T-helper 2 cell treated with Interferon-gamma antibody and Interleukin-4, amounts not matched to agents 5 μg/mL and 100 μg/mL, for 36 hours (primary cell): ENCODE measurements at places on chromosomes 11 and 22.

- DNase-seq, result no peak
Observed at GRCh38 chr22:42699976-42700352, 20.7 kb downstream of the A4GALT start.

DNA sequence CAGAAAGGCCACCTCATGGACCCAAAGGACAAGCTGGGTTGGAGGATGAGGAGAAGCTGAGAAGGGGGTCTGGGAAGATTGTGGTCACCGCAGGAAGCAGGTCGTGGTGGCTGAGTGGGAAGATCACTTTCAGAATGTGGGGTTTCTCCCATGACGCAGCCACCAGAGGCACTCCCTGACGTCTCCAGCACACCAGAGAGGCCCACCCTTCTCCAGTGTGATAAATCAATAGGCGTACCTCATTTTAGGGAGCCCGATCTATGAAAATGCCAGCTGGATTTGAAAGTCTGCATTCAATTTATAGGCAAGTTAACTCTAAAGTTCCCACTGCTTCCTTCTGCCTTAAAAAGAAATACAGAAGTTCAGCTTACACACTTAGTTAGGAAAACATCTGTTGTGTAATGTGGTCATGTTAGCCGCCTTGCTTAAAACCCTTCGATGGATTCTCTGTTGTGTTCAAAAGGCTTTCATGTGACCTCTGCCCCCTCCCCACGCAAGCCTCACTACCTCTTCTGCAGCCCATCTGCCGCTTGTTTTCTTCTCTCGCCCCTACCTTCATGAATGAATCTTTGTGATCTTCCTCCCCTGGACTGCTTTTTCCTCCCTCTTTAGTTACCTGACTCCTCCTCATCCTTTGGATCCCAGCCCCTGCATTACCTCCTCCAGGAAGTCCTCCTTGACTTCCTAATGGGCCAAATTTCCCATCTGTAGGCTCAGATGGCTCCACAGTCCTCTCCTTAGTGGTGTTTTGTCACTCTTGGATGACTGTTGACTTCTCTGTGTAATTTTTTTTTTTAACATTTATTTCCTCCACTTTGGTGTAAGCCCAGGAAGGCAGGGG lies 10.7 kb downstream of the TSPAN18 start:
- no peak for DNase-seq

GRCh38 chr11:110305169-110306018 lies 9.0 kb upstream of the RDX start:
- no peak for DNase-seq

DNA sequence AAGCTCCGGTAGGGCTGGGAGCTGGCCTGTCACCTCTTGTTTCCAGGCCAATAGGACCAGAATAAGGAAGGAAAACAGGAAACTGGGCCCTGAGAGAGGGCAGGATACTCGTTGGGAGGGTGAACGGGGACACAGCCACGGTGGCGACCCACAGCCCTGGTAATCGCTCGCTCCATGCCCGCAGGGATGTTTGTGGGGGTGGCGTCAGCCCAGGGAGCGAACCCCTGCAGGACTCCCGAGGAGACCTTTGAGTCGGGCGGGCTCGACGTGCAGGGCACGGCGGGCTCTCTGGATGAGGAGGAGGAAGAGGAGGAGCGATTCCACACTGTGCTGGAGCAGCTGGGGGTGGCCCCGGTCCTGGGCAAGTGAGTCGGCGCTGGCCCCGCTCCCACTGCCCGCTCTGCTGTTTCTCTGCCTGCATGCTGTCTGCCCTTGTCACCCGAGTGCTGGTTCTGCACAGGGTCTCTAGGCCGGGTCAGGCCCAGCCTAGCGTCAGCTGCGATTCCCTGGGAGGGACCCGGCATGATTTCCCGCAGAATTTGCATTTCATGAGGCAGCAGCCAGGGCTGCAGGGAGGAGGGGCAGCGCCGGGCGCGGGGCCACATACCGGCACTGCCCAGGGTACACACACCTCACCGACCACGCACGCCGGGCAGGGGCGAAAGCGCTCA lies 1.6 kb downstream of the CRACR2B start:
- DNase-seq, result no peak

GRCh38 chr11:126459691-126460281 lies 104.3 kb downstream of the ST3GAL4 start:
- DNase-seq, result no peak

- DNase-seq, result no peak
Observed at GRCh38 chr22:36929621-36930020, 16.2 kb downstream of the CSF2RB start.

GRCh38 chr11:10534316-10534715 lies 6.7 kb downstream of the RNF141 start:
- DNase-seq, result no peak

GRCh38 chr22:39134366-39135091 lies 18.0 kb downstream of the CBX7 start:
- no peak for DNase-seq

DNA sequence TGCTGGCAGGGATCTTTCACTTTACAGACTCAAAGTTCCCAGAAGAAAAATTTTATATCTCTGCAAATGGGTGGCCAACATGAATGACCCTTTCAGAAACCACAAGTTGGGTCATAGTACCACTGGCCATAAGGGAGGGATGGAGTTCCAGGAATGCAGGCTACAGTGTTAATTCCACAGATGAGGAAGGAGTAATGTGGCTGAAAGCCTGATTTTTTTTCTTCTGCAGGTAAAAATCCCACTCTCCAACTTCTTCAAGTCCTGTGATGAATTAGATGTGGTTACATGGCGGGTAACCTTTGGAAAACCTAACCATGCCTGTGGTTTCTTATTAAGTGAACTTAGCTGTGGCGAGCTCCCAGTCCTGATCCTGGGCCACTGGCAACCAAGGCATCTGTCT lies 103.2 kb downstream of the SLC1A2 start:
- DNase-seq, result no peak

GRCh38 chr22:32518381-32518780 lies 43.8 kb downstream of the FBXO7 start:
- DNase-seq, result no peak

GRCh38 chr11:78788533-78788932 lies 213.9 kb upstream of the NARS2 start:
- DNase-seq, result no peak

- no peak for DNase-seq
Observed at GRCh38 chr11:104146421-104146820, 17.5 kb downstream of the PDGFD start.

- peak; percentile 35 for DNase-seq
Observed at GRCh38 chr11:11620921-11621572, 758 bp downstream of the GALNT18 start.

DNA sequence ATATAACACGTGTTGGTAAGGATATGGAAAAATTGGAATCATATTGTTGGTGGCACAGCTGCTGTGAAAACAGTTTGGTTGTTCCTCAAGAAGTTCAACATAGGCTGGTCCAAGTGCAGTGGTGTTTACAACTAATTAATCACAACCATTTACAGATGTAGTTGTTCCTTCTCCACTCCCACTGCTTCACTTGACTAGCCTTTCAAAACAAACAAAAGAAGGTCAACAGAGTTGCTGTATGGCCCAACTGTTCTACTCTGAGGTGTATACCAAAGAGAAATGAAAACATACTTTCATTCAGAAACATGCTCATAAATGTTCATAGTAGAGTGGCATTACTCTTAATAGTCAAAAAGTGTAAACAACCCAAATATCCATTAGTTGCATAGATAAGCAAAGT lies 36.6 kb upstream of the ACAT1 start:
- no peak for DNase-seq

GRCh38 chr22:22655452-22656290 lies 11.3 kb downstream of the GGTLC2 start:
- DNase-seq, result no peak

DNA sequence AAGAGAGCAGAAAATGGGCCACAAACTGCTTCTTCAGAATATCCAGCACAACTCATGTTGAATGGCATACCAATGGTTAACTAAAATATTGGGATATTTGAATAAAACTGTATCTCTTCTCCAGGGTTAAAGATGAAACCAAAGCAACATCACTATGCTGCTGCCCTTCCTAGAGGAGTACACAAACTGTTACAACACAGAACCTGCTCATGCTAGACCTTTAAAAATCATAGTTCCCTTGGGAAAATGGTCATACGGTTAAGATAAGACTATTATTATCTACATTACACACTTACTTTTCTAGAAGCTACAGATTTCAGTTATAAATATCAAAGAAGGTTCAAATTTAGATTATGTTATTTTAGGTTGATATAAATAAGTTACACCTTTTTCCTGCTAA lies 78.6 kb upstream of the TP53AIP1 start:
- DNase-seq, result no peak

DNA sequence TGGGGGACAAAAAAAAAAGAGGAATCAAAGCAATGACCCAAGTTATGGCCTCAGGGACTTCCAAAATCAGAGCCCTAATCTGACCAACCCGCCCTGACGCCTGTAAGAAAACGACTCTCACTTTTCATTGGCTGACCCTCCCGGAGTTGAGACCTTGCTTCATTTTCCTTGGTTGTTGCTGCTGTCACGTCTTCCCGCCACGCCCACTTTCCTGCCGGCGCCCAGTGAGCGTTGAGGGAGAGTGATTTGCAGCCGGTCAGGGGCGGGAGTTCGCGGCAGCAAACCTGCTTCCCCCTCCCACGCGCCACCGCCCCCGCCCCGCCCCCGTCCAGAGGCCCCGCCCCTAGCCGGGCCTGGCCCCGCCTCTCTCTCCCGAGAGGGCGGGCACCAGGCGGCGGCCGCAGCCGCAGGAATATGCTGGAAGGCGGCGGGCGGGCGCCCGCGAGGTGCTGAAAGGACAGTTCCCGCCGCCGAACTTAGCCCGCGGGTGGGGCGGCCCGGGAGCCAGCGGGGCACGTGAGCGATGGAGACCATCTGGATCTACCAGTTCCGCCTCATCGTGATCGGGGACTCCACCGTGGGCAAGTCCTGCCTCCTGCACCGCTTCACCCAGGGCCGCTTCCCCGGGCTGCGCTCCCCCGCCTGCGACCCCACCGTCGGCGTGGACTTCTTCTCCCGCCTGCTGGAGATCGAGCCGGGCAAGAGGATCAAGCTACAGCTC lies at the start of gene RAB39A:
Gene RAB39A (plus strand): TSS at position 403 of the 721 bp plus-strand sequence. CDS start 121 bp downstream, at position 524.
- DNase-seq, result peak; percentile 62

- DNase-seq, result no peak
Observed at GRCh38 chr11:68469122-68469521, 8.6 kb downstream of the PPP6R3 start.

DNA sequence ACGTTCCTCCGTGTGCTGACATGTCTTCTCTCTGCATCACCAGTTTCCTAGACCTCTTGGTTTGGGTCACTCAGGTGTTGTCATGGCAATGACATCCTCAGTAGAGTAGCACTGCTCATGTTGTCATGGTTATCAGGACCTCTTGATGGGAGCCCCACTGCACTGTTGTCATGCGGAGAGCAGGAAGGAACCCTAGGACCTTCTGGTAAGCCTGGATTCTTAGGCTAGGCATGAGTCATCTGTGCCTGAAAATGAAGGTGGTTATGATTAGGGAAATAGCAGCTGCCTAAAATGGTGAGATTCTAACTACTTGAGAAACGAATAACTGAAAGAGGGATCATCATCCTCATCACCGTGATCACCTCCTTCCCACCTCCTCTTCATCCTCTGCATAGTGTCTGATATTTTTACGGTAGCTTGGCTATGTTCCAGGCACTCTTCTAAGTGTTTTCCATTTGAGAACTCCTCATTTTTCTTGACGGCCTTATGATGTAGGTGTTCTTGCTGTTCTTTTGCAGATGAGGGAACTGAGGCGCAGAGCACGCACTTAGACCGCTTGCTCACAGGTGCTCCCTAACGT lies 858.4 kb downstream of the NTM start:
- no peak for DNase-seq

DNA sequence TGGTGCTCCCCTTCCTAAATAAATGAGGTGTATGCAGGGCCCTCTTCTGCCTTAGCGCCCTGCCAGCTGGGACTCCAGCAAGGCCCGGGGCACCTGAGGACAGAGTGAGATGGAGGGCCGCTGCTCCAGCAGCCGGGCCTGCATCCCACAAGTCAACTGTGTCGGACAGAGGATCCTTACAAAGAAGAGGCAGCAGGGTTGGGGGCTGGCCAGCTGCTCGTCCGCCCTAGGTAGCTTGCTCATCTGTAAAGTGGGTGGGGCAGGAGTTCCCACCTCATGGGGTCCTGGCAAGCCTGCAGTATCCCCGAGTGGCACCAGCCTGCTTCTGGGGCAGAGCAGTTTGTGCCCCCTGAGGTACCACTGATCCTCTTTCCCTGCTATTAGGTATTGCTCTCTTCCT lies 7.6 kb downstream of the TMEM121B start:
- no peak for DNase-seq

DNA sequence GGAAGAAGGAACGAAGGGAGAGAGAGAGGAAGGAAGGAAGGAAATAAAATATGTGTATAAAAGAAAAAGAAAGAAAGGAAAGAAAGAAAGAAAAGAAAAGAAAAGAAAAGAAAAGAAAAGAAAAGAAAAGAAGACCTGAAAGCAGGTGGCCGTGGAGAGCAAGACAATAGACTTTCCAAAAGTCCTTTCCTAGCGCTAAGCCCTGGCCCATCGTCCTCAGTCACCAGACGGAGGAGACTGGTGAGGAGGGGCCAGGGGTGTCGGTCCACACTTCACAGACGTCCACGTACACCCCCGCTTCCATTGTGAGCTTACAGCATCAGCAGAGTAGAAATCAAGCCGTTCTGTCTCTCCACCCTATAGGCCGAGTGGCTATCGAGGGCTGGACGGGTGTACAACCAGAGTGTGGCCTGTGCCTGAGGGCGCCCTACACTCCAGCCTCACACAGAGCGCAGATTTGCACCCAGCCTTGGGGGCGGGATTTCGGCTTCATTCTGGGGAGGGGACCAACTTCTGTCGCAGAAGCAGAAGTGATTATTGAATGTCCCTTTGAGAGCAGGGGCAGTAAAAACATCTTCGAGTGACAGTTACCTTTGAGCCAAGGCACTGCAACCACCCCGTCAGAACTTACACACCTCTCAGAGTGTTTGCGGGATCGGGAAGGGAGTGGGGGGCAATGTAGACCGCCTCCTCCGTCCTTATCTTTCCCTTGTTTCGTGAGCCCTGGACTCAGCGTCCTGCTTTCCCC lies 2.0 kb upstream of the BSX start:
- no peak for DNase-seq

- no peak for DNase-seq
Observed at GRCh38 chr11:12784445-12784844, 110.2 kb downstream of the TEAD1 start.

DNA sequence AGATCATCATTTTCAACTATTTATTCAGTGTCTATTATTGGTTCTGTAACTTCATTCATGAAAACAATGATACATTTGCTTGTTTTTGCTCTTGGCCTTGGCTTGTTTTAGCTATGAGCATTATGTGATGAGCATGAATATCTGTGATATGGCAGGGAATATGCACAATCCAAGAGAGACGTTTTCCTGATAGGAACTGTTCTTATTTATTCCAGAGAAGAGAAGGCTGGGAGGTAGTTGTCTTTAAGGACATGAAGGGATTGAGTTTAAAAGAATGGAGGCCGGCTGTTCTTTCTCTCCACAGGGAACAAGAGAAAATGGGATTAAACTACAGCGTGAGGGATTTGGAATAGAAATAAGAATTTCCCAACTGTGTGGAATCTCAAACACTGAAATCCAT lies 30.3 kb downstream of the BLID start:
- no peak for DNase-seq

GRCh38 chr11:70127653-70128434 lies 49.7 kb downstream of the ANO1 start:
- no peak for DNase-seq

- DNase-seq, result no peak
Observed at GRCh38 chr11:97259884-97260283, 870.1 kb downstream of the JRKL start.
